ENCODE measurements at places on chromosomes 12 and 14.

GRCh38 chr12:50257236-50258166, 25.8 kb downstream of the LIMA1 start:
- DNase-seq = no peak

GRCh38 chr12:13181375-13182070, 15.0 kb upstream of the EMP1 start:
- DNase-seq = no peak

DNA sequence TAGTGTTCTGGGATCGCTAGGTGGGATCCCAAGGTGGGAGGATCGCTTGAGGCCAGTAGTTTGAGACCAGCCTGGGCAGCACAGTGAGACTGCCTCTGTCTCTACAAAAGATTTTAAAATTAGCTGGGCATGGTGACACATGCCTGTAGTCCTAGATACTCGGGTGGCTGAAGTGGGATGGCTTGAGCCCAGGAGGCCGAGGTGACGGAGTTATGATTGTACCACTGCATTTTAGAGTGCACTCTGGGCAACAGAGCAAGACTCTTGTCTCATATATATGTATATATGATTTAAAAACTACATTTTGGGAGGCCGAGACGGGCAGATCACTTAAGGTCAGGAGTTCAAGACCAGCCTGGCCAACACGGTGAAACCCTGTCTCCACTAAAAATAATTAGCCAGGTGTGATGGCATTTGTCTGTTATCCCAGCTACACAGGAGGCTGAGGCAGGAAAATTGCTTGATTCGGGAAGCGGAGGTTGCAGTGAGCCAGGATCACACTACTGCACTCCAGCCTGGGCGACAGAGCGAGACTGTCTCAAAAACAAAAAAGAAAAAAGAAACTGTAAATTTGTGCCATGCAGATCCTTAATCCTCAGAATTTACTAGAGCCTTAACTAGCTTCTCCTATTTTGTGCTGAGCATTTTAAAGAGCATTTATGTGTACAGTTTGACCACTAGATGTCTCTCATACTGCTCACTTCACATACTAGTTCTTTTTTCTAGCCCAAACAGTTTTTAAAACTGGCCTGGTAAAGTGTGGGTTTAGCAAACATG, 114.8 kb downstream of the MON2 start:
- peak; percentile 25 for DNase-seq

DNA sequence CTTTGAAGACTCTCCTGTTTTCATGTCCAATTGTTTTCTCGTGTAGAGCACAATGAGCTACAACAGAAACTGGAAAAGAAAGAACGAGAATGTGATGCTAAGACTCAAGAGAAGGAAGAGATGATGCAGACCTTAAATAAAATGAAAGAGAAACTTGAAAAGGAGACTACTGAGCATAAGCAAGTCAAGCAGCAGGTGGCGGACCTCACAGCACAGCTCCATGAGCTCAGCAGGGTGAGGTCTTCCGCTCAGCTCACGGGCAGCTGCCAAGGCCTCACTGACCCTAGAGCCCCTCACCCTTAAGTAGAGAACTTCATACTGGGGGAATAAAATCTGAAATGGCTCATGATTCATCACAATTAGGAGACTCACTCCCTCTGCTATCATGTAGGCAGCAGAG, 134.7 kb downstream of the GPR135 start:
- DNase-seq = no peak

DNA sequence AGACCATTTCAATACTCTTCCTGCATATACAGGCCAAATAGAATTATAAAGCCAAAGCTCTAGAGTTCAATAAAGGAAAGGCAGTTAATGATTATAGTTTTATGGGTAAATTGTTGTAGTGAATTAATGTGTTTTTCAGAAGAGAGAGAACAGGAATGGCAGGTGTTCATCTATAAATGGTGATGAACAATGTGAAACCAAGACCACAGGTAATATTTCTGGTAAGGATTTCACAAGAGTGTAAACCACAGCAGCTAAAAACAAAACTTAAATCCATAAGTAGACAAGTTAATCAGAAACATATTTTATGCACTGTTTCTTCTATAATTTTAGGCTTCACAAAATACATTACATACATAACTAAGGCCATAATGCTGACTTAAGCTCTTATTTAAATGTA, 204.4 kb downstream of the SYT1 start:
- peak; percentile 18 for DNase-seq

- DNase-seq = no peak
Observed at GRCh38 chr12:122001466-122002209, 20.0 kb upstream of the BCL7A start.

GRCh38 chr12:1698720-1699119, 7.8 kb downstream of the ADIPOR2 start:
- no peak for DNase-seq

DNA sequence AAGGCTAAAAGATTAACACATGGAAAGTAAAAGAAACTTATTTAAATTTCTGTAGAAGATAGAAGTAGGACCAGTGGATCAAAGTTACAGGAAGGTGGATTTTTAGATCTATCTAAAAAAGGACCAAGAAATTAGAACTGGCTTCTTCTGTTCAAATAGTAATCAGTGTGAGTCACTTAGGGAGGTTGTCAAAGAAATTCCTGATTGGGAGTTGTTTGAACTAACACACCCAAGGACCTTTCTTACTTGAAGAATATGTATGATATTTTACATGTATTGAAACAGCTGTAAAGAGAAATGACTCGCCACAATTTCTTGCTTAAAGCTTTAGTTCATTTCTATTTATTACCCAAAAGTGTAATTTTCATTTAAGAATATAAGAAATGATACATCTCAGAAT, 256.9 kb downstream of the RAD51B start:
- DNase-seq = no peak

GRCh38 chr12:51905471-51906429, 1.6 kb upstream of the ACVRL1 start:
- DNase-seq = no peak

DNA sequence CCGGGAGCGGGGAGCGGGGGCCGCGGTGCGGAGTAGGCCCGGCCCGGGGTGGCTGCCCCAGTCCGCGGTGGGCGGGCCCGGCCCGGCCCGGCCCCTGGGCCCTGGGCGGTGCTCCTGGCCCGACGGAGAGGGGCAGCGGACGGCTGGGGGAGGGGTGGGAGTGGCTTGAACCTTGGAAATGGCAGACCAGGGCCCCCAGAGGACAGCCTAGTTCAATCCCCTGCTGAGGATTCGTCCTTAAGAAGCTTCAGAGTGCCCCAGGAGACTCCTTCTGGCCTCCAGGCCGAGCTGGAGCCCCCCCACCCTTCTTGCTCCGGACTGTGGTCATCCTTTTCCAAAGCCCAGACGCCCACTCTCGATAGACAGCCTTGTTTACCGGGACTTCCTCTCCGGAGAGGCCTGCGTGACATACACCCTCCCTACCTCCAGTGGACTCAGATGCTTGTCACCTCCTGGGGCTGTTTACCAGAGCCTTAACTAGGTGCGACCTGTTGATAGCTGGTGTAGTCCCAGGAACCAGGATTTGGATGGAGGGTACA, 458 bp downstream of the KHNYN start:
- DNase-seq = peak; percentile 12

- peak; percentile 81 for DNase-seq
Observed at GRCh38 chr14:45251912-45252311, 1.1 kb downstream of the MIS18BP1 start.

- DNase-seq = no peak
Observed at GRCh38 chr12:29794862-29795261, 11.1 kb upstream of the TMTC1 start.

- DNase-seq = no peak
Observed at GRCh38 chr14:64654246-64654900, 49.9 kb upstream of the PLEKHG3 start.

GRCh38 chr14:75399321-75399720, 28.5 kb upstream of the JDP2 start:
- no peak for DNase-seq
